CD4-positive, alpha-beta T cell treated with Interleukin-17A for 4 hours (primary cell): ENCODE measurements at places on chromosomes 5 and 9.

DNA sequence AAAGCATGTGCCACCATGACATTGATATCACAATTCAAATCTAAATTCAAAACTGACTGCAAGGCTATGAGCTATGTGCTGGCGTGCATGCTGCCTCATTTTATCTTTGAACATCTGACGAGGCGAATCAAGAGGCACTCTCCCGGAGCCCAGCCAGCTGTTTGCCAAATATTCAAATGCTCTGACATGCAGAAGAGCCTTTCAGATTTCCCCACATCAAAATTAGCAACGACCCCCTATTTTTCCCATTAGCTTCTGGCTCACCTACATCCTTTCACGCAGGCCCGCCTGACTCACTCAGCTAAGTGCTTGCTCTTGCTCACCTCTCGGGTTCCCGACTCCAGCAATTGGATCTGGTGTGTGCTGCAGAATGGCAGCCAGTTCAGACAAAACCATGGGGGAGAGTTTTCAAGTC lies 159.0 kb downstream of the NR2F1-AS1 start:
- no peak for DNase-seq

DNA sequence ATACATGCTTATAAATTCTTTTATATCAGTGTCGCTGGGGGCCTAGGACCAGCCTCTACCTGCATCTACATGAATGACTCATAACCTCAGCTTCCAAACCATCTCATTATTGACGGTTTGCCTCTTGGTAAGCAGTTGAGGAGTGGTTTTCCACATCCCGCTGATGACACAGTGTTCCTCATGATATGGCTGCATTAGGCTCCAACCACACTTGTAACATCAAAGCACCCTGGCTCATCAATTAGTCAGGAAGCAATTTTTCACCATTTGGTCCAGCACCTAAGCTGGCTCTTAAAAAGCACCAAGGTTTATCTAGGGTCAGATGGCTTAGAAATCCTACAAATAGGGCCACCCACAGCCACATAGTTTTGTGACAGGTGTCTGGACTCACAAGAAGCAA lies 402.4 kb downstream of the ARHGEF28 start:
- DNase-seq, result no peak

- no peak for DNase-seq
Observed at GRCh38 chr9:72790989-72791388, 161.9 kb downstream of the ALDH1A1 start.

DNA sequence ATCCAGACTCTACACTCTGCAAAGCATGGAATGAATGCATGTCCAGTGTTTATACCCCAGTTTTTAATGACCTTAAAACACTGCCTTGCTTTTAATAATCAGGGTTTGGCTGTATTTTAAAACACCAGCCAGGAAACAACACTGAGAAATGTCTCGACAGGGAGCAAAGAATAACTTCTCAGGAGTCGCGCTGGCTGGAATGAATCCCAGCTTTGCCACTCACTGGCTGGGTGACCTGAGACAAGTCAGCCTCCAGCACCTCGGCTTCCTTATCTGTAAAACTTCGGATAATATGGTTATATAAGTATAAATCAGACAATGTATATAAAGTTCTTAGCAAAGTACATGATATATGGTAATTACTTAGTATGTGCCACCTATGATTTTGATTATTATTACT lies 505.0 kb downstream of the SPOCK1 start:
- no peak for DNase-seq

- no peak for DNase-seq
Observed at GRCh38 chr9:84940294-84940693, 270.8 kb downstream of the NTRK2 start.

DNA sequence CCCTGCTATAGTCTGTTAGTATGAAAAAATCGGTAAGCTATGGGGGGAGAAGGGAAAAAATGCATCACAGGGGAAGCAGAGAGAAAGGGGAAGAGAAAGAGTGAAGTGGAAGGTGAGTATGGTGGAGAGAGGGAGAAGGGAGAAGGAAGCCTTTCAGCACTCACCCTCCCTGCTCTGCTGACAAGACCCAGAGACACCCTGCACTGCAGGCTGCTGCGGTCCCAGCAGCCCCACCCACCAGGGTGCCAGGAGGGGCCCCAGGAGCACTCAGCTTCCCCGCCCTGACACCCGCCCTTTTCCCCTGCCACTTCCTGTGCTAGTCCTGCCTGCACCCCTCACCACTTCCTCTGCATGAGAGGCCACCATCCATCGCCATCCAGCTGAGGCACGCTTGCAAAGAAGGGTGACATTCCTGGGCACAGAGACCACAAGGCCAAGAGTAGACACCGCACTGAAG lies 12.7 kb downstream of the STK10 start:
- DNase-seq, result peak; percentile 94

- DNase-seq, result no peak
Observed at GRCh38 chr5:26700759-26701384, 337.5 kb downstream of the CDH9 start.

GRCh38 chr5:2298781-2299180 lies 416.1 kb upstream of the IRX4 start:
- DNase-seq, result no peak
